ENCODE measurements at places on chromosomes 13 and 19.

DNA sequence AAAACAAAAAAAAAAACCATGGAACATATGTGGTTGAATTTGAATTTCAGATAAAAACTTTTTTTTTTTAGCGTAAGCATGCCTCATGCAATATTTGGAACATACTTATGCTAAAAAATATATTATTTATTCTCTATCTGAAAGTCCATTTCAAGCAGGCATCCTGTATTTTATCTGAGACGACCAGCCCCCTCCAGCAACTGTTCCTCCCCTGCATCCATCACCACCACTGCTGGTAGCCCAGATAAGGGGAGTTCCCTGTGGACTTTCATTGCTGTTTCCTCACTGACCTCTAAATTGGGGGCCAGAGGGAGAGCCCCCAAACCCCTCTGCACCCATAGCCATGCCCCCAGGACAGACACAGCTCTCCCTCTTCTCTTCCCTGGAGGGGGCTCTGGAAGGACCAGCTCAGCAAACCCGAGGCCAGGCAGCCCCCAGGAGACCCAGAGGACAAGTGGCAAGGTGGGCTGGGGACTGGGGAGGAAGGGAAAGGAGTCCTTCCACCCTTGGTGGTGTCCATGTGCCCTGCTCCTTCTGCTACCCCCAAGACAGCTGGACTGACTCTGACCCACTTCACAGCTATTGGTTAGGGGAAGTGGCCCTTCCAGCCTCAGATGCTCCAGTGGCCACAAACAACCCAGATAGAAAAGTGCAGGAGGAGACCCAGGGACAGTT is 6.6 kb upstream of the SIGLEC12 start:
- DNase-seq: no peak

GRCh38 chr19:50319156-50319555 is 10.0 kb downstream of the KCNC3 start:
- DNase-seq: no peak

DNA sequence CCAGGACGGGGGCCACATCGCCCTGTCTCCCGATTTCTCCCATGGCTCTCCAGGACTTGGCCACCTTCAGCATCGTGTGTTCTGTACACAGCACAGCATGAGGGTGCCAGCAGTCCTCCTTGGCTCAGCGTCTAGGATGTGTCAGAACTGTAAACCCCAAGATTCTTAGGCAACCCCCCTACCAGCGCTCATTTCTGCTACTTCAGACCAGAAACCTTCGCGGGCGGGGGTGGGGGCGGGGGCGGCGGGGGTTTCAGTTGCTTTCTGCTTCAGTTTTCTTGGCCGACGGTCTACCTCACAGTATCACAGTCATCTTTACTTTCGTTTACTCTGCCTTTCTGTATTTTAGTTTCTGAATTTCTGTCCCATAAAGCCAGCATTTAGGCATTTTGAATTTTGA is 82.4 kb downstream of the GGACT start:
- no peak for DNase-seq

GRCh38 chr19:46571495-46571894 is 29.6 kb upstream of the CALM3 start:
- no peak for DNase-seq

- no peak for DNase-seq
Observed at GRCh38 chr19:42270346-42271044, 1.4 kb downstream of the CIC start.

DNA sequence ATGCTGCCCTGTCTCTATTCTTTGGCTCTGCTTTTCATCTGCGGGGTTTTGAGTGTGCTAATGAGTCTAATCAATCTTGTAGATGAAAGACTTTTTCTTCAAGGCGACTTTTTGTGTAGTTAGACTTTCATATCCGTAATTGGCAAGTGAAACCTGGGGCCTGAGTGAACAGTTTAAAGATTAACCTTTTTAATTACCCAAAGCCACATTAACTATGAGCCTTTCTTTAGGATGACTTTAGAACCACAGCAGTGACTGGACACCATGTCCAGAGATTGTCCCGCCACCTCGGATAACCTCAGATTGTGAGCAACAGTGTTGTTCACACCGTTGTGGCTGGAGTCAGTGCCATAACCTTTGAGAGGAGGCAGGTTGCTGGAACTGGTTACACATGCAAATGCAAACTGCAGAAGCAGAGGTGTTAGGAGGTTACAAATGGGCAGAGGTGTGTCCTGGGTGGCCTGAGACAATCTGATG is 58.7 kb downstream of the SIAH3 start:
- DNase-seq: peak; percentile 16

DNA sequence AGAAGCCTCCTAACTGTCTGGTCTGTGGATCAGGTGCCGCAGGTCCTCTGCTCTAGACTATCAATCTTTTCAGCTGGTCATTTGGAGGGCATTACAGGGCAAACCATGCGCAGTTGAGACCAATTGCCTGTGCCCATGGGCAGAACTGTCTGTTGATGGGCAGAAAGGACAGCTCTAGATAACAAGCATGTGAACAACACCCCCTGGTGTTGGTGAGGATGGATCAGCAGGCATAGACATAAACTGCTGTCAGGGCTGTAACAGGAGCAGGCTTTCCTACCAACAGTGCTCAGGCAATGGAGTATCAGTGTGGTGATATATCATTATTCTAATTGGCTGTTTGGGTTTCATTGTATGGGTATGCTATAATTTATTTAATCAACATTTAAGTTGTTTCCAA is 104.7 kb upstream of the KL start:
- DNase-seq: no peak

DNA sequence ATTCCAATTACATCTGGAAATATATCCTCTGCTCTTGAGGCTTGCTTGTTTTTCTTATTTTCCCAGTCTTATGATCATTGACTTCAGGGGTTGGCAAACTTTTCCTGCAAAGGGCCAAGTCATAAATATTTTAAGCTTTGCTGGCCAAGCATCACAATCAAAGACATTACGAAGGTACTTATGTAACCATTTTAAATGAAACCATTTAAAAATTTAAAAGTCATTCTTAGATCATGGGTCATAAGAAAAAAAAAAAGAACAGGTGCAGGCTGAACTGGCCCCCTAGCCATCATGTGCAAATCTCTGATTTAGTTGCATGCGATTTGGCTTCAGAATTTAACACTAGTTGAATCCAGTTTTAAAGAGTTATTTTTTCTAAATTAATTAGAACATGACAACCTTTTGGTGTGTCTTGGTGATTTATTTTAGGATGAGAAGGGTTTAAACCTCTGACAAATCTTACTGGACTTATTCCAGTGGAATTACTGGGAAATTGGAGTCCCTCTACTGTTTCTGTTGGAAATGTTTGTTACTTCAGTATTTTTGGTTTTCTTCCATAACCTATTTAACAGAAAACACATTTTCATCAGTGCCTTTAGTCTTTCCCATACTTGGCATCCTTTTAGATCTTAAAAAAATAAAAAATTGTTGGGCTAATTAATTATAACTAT is 148.1 kb downstream of the NHLRC3 start:
- DNase-seq: no peak

DNA sequence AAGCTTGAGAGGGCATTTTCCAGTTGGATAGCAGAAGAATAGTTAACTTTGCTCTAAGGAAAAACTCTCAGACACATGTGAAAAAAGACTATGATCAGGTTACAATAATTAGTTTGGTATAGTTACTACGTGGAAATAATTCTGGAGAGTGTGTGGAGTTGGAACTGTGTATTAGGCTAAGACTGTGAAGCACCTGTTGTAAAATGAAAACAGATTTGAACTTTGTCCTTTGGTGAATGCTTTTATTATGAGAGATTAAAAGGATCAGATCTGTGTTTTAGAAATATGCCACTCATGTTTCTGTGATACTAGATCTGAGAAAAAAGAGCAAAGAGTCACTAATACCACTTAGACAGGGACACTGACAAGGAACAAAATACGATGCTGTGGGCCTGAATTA is 807.5 kb upstream of the ATXN8OS start:
- no peak for DNase-seq

GRCh38 chr13:67844574-67844973 is 614.4 kb upstream of the PCDH9 start:
- no peak for DNase-seq

DNA sequence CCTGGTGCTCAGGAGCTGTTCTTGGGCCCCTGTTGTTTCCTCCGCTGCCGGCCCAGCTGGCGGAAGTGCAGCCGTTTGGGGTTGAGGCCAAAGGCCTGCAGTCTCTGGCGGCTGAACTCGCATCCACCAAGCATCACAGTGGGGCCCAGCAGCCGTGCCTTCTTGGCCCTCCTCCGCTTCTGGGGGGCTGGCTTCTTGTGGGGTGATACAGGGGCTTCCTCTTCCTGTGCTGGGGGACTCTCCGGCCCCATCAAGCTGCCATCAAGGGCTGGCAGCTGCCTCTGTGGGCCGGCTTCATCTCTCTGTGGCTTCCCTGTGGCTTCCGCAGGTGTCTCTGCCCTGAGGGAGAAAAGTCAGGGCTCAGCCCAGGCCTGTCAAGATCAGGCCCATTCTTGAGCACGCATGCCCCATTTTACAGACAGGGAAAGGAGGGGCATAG is 10.3 kb downstream of the ATG4D start:
- DNase-seq: no peak

All from vagina (tissue), 2 donors.